ENCODE measurements at places on chromosomes 6 and 20.

- DNase-seq = no peak
Observed at GRCh38 chr20:47790580-47790965, 5.3 kb upstream of the SULF2 start.

GRCh38 chr6:137226697-137227096, 7.5 kb upstream of the IFNGR1 start:
- no peak for DNase-seq

- no peak for DNase-seq
Observed at GRCh38 chr6:151387175-151387970, 4.0 kb downstream of the ZBTB2 start.

DNA sequence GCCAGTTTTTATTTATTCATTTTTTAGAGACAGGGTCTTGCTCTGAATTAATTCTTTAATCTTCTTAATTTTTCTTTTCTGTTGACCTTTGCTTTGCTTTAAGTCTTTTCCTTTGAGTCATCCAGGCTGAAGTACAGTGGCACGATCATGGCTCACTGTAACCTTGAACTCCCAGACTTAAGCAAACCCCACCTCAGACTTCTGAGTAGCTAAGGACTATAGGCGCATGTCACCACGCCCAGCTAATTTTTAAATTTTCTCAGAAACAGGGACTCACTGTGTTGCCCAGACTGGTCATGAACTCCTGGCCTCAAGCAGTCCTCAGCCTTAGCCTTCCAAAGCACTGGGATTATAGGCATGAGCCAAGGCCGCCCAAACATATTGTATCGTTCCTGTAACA, 71.3 kb upstream of the GNRH2 start:
- DNase-seq = no peak

DNA sequence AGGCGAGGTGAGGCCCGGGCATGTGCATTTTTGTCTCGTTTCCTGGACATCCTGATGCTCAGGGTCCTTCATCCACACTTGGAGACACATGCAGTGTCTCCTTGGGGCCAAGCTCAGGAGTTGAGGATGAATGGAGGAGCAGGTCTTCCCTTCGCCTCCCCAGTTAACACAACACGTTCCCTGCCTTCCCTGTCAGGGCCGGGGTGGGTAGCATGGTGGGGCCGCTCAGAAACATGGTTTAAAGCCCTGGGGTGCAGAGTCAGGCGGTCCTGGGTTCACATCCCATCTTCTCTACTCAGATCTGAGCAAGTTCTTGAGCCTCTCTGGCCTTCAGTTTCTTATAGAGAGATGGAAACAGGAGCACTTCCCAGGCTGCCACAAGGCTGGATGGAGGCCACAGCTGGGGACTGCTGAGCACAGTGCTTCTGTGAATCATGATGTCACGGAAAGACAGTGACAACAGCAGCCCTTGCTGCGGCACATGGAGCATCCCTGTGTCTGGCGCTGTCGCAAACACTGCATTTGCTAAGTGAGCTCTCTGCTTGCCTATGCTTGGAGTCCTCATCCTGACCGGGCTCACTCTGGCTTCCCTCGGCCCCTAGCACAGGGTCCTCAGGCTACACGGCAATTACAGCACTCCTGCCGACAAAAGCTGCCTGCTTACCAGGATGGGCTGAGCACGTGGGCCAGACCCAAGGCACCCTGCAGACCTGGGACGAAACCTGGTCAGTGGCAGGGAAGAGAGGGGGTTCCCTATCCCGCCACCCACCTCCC, 45.6 kb upstream of the STX16 start:
- DNase-seq = no peak

DNA sequence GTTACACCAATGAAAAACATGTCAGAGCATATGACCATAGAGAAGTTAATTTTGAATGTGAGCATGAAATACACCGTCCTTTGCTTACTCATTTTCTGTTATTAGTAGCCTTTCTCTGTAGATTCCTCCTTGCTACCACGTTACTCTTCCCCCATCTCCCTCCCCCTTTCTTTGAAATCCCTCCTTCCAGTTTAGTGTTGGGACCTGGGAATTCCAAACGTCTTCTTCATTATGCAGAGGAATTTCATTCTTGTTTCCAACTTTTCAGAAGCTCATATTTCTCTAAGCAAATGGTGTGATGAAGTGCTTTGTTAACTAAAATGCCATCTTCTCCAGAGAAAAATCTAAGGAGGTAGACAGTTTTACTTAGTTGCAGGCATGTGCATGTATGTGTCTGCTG, 122.4 kb downstream of the MCHR2 start:
- DNase-seq = no peak

GRCh38 chr6:168057836-168058235, 21.2 kb downstream of the FRMD1 start:
- DNase-seq = no peak

DNA sequence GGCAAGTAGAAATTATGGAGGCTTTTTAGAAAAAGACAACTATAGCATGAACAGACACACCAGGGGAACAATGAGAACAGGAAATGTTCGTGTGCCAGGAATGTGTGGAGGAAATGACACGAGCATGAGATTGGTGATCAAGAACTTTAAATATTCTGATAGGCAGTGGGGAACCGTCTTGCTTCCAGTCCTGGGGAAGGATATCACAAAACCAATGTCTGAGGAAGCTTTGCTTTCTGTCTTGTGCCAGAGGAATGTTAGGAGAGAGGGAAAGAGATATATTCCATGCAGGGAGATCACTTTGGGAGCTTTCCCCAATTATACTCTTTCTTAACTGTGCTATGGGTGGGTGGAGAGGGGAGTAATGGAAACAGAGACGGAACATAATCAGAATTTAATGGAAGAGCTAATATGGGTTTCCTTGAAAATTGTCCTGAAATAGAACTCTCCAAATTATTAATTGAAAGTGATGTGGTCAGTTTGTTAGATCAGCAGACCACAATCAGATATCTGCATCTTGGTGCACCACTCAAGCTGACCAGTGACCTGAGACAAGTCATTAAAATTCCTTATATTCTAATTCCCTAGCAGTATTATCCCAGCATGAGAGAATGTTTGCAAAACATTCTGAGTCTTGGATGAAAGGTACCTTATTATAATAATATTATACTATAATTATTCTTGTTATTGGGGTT, 178.2 kb downstream of the SOX4 start:
- DNase-seq = no peak

- no peak for DNase-seq
Observed at GRCh38 chr6:99132026-99132635, 184.4 kb upstream of the FBXL4 start.

DNA sequence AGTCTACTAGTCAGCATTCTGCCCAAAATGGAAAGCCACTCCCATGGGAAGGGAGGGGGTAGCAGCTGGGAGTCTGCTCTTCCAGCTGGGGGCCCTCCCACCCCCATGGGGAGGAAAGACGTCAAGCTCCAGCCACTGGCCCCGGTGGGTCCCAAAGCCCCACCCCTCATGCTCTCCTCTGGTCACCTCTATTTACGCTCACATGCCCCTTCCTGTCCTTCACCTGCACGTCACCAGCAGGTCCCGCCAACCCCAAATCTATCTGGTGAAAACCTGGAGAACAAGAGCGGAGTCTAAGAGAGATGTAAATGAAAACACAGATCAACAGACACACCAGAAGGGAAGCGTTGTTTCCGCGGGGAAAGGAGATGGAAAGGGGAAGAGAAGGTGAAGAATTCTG, 30.0 kb upstream of the ZBP1 start:
- DNase-seq = no peak

DNA sequence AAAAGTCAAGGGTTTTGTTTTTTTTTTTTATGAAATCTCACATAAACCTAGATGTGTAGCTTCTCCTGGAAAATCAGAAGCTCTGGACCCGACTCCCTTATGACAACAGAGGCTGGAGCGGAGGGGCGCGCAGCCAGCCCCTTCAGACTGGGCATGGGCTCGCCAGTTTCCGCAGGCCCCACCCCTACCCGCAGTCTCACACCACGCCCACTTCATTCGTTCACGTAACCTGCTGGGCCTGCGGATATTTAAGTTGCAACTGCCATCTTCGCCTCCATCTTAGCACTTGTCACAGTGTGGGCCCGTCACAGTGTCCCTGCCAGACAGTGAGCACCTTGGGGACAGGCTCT, 111.7 kb upstream of the PTPN1 start:
- DNase-seq = no peak

GRCh38 chr6:14575961-14576360, 458.4 kb downstream of the CD83 start:
- no peak for DNase-seq

- DNase-seq = no peak
Observed at GRCh38 chr6:34036357-34037069, 109.4 kb downstream of the GRM4 start.

DNA sequence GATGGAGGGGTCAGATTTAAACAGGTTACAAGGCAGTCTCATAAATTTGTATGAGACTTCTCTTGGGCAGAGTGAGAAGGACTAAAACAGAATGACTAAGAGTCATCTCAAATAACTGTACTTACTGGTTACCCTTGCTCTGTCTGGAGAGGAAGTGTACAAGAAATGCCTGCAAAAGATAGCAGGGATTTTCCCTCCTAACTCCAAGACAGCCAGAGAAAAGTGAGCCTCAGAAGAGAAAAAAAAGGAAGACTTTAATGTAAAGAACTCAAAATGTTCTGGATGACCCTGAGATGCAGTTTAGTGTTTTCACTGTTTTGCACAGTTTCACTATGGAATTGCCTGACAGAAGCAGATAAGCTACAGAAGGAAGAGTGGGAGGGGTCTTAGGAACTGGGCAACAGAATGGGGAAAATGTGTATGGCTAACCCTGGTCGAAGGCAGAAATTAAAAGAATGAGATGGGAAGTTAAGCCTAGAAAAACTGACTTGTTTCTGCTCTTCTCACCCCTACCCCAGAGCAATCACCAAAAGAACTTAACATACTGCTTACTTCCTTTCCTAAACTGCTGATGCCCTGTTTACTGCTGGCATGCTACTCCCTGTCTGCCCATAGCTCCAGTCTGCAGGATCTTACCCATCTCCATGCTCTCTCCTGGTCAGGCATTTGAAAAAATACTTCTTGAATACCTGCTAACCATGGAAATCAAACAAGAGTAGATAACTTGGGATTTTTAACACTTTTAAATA, 98.1 kb upstream of the MARCKS start:
- no peak for DNase-seq

DNA sequence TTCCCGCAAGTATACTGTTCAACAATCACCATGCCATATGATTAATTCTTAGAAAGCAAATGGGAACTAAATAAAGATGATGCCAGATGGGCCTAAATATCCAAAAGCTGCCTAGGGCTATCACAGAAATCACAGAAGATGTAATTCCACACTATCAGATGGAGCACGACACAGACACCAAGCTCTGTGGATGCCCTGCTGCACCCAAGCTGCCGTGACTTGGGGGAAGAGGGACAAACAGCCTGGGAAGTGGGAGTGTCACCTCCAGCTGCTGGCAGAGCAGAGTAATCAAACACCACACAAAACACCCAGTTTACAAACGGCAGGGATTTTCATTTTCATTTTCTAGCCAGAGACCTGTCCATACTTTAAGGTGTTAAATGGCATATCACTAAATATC, 35.7 kb downstream of the PDE10A start:
- DNase-seq = no peak

DNA sequence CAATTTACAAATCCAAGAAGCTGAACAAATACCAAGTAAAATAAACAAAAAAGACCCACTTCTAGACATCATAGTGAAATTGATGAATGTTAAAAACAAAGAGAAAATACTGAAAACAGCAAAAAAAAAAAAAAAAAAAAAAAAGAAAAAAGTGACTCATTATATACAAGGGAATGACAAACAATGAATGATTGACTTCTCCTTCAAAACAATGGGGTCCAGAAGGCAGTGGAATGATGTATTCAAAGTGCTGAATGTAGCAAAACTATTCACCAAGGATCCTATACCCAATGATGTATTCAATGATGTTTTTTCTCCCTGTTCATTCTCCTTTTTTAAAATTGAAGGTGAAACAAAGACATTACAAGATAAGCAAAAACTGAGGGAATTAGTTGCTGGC, 650.0 kb downstream of the UTRN start:
- DNase-seq = no peak

- DNase-seq = no peak
Observed at GRCh38 chr6:165487347-165487746, 175.7 kb downstream of the PDE10A start.

DNA sequence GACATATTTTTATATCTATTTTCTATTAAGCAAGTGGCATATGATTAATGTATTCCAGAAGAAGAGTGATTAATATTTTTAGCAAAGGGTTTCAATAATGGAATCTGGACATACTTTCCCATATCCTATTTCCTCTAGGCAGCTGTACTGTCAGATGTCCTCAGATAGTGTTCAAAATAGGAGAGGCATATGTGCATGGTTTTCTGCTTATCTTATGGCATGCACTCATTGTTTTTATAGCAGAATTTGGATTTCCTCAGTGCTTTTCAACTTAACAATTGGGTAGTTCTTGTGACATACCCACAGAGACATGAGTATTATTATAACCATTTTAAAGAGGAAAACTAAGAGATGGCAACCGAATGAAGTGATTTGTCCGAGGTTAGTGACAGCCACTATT, 12.6 kb upstream of the SLC17A5 start:
- no peak for DNase-seq

DNA sequence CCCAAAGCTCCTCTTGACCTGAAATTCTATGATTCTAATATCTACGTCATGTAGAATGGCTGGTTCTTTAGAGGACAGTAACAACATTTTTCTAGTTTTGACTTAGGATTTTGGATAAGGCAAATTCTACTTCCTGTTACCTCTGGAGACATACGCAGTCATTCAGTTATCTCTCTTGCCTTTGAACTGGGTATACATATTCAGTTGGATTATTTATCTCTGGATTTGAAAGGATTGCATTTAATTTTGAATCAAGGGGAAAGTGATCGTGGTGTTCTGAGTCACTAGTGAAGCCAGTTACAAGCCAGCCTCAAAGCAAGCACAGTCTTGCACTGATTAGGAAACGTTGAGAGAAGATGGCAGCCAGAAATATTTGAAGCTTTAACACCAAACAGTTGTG, 35.3 kb upstream of the BCAS1 start:
- DNase-seq = no peak

DNA sequence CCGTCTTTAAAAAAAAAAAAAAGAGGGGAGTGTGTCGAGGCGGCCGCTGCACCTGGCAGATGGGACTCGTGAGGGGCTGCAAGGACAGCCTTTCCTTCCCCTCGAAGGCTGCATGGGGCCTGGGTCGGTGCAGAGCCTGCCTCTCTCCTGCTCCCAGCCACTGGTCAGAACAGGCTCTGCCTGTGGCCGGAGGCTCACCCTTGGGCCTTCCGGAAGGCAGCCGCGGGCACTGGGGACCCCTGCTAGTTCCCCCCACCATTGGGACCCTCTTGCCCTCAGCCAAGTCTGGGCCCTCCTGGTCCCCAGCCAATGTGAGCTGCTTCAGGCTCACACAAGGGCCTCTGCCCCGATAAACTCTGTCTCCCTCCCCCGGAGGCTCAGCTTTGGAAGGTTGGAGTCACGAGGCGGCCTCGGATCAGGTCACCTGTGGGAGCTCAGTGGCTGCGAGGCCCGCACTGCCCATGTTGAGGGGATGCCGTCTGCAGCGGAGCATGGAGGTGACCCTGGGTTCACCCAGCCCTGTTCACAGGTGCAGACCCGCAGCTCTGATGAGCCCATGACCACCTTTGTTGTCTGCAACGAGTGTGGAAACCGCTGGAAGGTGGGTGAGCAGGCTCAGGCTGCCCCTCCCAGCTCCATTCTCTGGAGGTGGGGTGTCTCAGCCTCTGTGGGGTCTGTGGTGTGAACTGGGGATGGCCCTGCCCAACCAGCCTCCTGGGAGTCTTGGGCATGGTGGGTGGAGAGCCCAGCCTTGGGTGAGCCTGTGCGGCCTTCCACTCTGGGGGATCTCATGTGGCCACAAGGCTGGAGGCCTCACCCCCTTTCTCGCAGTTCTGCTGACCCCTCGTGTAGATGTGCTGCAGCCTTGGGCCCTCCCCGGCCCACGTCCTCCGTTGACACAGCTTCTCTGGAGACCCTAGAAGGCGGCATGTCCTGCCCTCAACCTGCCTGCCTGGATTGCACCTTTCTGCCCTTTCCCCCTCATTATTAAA, 7.7 kb downstream of the RGS19 start:
- no peak for DNase-seq

Data from GOT3 (cell line).